ENCODE measurements at places on chromosomes 2 and 18.

GRCh38 chr2:153394686-153395085 lies 83.9 kb downstream of the RPRM start:
- no peak for DNase-seq

GRCh38 chr2:145350011-145350410 lies 830.1 kb upstream of the ZEB2 start:
- DNase-seq, result no peak

DNA sequence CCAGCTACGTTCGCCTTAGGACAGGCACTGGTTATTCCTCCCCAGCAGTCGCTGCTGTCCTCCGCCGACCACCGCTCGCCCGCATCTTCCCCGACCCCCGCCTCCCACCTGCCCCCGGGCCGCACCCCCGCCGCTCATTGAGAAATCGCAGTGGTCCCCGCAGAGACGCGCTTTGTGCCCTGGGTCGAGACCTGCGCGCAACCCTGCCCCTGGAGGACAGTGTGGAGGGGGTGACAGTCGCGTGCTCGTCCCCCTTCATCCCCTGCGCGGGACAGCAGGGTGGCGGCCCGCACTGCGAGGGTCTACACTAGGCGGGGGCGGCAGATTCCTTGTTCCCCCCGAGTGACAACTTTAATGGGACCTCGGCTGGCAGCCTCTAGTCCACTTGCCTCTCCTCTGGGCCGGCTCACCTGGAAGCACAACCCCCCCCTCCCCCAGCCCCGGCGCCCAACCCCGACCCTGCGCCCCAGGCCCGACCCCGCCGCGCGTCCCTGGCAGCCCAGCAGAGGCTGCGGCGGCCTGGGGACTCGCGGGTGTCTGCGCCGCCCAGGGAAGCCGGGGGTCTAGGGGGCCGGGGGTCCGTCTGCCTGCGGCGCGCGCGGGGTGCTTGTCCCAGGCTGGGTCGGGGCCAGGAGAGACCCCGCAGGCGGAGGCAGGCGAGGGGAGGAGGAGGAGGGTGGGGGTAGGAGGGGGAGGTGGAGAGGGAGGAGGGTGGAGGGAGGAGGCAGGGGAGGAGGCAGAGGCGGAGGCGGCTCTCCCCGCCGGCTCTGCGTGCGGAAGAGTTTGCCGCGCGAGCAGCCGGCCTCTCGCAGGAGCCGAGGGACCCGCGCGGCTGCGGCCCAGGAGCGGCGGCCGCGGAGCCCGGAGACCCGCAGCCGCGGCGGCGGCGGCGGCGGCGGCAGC lies at the start of gene NPAS2:
TSS of gene NPAS2 (plus strand) at position 770 of the 903 bp plus-strand sequence. CDS start 84,616 bp downstream, outside the sequence.
- no peak for DNase-seq

DNA sequence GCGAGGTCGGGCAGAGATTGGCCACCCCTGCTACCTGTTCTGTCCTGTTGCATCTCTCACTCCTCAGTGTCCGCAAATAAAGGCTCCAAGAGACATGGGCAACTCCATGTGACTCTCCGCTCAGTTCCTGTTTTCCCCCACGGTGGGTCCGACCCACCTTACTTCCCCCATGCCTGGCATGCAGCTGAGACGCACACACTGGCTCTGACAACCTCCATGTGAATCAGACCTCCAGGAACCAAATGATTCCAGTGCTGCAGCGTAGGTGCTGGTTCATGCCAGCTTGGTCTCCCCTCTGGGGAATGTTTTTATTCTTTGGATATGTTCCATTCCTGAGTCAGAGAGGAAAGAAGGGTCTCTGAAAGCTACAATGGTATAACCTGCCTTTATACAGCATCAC lies 221.5 kb downstream of the SH3RF3 start:
- no peak for DNase-seq

DNA sequence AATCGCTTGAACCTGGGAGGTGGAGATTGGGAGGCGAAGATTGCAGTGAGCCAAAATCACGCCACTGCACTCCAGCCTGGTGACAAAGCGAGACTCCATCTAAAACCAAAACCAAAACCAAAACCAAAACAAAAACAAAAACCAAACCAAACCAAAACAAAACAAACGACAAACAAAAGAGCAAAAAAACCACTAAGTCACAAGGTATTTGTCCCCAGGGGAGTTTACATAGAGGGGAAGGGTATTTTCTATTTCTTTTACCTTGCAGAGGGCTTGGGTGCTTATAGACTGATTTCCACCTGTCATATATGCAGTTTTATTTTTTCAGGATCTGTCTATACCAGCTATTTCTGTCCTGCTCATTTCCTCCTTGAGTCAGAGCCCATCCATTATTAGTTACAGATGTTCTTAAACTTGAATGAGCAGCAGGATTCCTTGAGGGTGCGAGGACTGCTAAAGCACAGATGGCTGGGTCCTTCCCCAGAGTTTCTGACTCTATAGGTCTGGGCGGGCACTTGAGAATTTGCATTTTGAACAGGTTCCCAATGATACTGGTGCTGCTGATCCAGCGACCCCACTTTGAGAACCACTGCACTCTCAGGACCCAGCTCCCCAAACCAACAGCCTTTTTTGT lies 102.2 kb upstream of the UXS1 start:
- DNase-seq, result no peak

DNA sequence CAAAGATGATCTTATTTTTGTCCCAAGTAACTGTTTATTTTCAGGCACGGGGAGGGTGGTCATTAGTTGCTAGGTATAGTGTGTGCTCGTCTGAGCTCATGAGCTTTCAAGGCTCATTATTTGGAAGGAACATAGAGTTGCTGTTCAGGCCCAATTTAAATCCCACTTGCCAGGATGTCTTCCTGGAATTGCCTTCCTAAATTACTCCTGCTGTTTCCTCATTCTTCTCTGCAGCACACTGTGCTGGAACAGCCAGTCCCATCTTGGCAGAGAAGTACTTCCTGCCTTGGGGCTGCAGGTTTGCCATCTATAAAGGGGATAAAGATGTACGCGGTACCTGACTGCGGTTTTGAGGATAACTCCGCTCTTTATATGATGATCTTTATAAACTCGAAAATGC lies 37.3 kb downstream of the GREB1 start:
- DNase-seq, result no peak

GRCh38 chr2:11996618-11997017 lies 250.2 kb downstream of the LPIN1 start:
- DNase-seq, result no peak

GRCh38 chr2:186307871-186308270 lies 178.2 kb upstream of the ZC3H15 start:
- DNase-seq, result no peak

Measured in natural killer cell treated with Interleukin-12 subunit alpha and Interleukin-12 subunit beta and Interleukin-15 and Interleukin-18, amount 100 ng/mL, for 72 hours (primary cell).